Right forelimb (tissue), 1 donor: ENCODE measurements at places on chromosomes 13 and 19.

DNA sequence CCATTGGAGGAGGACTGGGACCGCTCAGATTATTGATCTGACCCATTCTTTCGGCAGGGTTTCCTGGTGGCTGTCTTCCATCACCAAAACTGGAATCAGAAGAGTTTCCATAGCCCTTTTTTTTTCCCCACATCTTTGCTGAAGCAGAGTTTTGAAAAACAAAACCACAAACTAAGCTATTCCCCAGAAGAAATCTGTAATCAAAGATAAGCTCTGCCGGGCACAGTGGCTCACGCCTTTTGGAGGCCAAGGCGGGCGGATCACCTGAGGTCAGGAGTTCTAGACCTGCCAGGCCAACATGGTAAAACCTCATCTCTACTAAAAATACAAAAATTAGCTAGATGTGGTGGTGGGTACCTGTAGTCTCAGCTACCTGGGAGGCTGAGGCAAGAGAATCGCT lies 4.2 kb upstream of the ICAM1 start:
- DNase-seq = no peak

DNA sequence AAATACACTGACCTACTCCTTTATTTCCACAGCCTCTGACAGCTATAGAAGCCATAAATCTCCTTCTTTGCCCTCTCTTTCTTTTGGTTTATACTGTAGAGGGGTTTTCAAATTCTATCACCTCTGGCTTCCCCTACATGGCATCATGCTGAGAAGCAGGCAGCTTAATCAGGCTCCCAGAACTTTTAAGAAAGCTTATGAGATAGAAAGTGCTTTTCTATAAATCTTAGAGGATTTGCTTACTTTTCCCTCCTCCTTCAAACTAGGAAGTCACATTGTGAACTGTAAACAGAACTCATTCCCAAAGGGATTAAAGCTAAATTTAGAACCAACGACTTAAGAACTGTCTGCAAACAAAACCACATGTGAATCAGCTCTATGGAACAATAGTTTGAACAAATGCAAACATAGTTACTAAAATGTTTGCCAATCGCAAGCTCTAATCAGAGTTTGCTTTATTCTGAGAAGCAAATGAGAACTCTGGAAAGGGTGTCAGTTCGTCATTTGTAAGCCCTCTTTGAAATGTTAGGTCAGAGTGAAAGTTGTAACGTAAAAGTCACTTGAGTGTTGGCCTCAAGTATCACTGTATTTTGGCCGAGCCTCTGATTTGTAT lies 344.1 kb downstream of the RFC3 start:
- DNase-seq = no peak

- DNase-seq = no peak
Measured at GRCh38 chr13:99007414-99007986, 29.6 kb upstream of the DOCK9 start.

GRCh38 chr13:46834657-46835056 lies 37.7 kb upstream of the ESD start:
- no peak for DNase-seq

DNA sequence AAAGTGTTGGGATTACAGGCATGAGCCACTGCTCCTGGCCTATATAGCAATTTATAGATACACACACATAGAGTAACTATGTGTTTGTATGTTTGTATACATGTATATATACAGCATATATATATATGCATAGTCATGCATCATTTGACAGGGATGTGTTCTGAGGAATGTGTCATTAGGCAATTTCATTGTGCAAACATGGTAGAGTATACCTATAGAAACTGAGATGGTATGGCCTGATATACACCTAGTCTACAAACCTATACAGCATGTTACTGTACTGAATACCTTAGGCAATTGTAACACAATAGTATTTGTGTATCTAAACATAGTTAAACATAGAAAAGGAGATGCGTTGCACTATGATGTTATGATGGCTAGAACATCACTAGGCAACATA lies 53.0 kb upstream of the PCCA start:
- DNase-seq = no peak

DNA sequence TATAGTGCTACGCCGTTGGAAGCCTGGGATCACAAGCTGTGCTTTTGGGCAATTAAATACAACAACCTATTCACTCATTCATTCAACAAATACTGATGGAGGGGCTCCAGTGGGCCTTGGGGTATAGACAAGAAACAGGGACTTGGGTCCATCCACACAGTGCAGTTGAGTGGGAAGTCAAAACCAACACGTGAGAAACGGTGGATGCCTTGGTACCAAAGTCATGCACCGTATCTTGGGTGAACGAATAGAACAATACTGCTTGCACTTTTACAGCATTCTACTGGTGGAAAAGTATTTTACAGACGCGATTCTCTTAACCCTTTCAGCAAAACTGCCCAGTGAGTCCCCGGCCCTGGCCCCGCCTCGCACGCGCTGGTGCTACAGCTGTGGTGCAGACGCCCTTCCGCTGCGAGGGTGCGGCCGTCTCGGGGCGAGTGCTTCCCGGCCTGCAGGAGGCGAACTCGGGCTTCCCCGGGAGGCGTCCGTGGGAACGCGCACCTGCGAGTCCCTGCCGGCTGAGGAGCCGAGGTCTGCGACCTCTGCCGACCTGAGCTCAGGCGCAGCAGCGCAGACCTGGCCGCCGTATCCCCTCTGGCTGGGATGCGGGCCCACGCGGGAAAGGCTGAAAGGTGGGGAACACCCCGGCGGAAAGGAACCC lies 8.3 kb downstream of the TNFRSF19 start:
- DNase-seq = peak; percentile 82

DNA sequence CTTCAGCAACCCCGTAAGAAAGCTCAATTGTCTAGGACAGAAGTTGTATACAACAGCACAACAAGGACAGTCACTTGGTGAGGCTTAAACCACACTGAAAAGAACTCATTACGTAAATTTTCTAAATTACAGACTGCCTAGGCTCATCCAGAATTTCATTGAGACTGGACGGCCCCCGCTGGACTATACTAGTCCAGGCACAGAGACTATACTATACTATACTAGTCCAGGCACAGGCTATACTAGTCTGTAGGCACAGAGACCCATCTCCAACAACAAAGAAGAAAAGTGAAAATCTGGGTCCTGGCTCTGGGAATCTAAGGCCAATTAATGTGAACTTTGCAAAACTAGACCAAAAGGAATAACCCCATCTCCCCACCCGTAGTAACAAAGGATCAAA lies 700 bp downstream of the ZNF816 start:
- DNase-seq = no peak

- DNase-seq = no peak
Measured at GRCh38 chr13:98048265-98048664, 94.6 kb upstream of the FARP1 start.

DNA sequence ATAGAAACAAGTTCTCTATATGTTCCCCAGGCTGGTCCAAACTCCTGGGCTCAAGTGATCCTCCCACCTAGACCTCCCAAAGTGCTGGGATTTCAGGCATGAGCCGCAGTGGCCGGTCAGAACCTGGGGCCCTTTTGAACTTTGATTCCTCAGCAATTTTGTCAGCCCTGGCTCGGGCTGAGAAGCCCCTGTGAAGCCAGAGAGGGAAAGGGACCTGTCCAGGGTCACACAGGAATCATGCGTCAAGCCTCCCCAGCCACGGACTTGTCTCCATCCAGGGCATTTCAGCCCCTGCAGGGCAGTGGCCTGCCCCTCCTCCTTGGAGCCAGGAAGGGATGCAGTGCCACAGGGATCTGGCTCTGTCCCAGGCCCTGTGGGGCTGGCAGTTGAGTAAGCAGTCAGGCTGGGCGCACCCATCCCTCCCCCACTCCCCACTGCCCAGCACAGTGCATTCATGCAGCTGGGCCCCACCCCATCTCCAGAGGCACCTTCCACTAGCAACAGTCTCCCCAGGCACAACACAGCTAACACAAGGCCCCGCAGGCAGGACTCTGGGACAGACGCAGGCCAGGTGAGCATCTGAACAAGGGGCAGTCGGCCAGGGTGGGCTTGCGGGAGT lies at the start of gene CAPS:
CAPS (plus strand) TSS at position 516 of the 619 bp plus-strand sequence. CDS start 153 bp downstream, outside the sequence.
- DNase-seq = no peak

DNA sequence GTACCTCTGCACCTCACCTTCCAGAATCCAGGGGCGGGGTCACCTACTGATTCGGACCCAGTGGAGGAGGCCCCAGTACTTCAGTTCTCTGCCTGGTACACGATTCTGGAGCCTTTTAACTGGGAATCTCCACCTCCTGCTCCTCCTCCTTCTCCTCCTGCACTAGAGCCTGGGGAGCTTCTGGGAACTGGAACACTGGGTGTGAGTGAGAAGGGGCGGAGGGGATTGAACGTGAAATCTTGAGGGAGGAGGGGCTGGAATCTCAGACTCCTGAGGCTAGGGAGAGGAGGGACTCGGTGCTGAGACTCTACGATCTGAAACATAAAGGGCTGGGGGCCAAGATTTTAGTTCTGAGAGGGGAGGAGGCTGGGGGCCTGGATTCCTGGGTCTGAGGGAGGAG lies at the start of gene KLK8:
KLK8 (minus strand) TSS at position 90 of the 400 bp plus-strand sequence. CDS start 437 bp downstream, outside the sequence.
- DNase-seq = no peak

- peak; percentile 80 for DNase-seq
Measured at GRCh38 chr13:78603240-78603957, at the start of gene POU4F1. Gene POU4F1 (minus strand): TSS chr13:78603552. CDS start chr13:78603326, 226 bp downstream.

GRCh38 chr13:54034047-54034446 lies 1005.4 kb downstream of the OLFM4 start:
- DNase-seq = no peak

DNA sequence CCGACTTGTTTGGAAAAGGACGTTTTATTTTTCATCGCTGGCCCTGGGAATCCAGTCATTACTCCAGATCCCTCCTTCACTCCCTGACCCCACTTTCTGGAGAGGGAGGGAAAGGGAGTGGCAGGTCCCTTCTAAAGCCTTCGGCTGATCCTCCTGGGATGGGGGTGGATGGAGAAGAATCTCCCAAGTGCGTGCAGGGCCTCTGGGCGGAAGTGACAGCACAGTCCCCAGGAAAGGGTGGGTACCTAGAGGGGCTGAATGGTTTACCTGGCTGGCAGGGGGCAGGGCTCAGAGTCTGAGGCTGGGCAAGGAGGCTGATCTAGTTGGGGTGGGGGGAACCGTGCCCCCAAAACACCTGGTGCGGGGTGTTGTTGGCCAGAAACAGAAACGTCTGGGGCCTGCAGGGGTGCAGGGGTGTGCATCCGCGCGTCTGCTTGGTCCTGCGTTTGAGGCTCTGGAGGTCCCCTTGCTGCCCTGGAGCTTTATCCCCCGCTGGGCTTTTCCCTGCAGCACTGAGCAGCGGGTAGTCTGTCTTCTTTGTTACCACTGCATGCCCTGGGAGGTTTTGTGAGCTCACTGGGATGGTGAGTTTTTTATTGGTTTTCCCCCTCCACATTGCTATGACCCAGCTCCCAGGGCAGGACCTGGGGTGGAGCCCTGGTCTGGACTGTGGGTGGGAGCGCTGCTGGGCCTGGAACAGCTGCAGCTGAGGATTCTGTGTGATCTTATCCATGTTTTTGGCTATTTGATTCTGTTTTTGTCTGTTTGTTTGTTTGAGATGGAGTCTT lies 3.0 kb upstream of the ZNF628 start:
- no peak for DNase-seq

- DNase-seq = no peak
Measured at GRCh38 chr13:29887030-29887557, 36.7 kb upstream of the UBL3 start.

DNA sequence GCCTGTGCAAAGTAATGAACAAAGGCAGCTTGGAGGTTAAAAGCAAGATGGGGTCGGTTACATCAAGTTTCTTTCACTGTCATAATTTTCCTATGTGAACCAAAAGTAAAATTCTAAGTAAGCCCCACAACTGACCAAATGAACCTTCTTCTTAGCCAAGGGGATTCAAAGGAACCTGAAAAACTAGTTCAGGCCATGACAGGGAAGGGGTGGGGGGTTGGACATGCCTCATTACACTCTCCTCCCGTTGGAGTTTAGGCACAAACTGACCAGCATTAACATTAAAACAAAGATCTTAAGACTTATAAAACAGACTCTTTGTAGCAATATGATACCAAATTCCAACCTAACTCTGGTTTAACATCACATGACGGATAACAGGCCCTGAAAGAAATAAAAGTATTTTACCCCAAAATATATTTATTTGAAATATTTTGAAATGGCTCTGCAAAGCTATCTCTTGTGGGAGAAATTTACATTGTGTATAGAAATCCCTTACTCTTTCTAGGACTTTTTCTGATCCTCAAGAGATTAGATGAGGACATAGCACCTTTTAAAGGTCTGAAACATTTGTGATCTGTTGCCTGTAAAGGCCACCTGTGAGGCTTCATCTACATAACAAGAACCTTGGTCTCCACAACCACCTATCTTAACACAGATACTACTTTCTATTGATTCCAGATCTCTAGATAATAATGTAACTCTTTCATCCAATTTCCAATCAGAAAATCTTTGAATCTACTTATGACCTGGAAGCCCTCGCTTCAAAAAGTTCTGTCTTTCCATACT lies 1829.0 kb upstream of the MIR17HG start:
- DNase-seq = no peak

GRCh38 chr13:107421028-107421427 lies 794.3 kb downstream of the LIG4 start:
- DNase-seq = no peak

- DNase-seq = no peak
Measured at GRCh38 chr13:46717856-46718255, 79.1 kb downstream of the ESD start.

DNA sequence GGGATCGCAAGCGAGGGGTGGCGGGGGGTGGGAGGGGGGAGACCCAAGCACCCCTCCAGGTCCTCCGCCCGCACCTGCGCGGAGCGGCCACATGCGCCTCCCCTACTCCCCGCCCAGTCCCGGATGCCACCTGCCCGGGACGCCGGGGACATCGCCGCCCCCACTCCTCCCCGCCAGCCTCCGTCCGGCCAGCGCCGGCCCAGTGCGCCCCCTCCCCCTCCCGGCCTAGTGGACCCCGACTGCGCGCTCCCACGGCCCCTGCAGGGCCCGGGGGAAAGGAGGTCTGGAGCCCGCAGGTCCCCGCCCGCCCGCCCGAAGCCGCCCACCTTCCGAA lies 263 bp downstream of the RHPN2 start:
- DNase-seq = no peak

DNA sequence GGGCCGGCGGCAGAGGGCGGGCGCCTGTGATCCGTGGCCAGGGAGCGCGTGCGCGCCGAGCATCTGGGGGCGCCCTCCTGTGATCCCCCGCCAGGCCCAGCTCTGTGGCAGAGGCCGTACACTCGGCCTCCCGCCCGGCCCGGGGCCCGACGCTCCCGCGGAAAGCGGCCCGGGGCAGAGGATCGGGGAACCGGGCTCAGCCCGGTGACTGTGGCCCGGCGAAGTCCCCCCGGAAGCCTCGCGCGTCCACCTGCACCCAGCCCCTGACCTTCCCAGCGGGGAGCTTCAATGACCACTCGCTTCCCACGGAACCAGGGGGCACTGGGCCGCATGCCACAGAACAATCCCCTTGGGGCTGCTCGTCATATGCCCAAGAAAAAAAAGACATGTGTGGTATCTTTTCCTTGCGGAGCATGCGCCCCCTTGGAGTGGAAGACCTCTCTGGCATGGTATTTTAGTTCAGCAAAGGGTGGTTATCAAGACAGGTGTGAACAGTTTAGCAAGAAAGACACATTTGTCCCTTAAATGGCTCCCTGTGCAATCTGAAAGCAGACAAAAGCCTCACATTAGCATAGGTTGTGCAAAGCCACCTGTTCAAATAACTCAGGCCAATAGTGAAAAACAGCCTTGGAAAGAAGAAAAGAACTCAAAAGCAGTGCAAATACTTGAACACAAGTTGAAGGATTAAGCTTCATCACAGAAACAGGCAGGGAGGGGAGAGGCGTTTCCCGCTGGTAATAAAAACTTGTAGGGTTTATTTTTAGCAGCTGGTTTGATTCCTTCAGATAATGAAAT lies 290.9 kb upstream of the SOX21 start:
- DNase-seq = peak; percentile 47
